CD4-positive, alpha-beta T cell treated with Interleukin-15 for 1 hour (primary cell): ENCODE measurements at places on chromosomes 1 and 21.

- peak; percentile 35 for DNase-seq
These were observed 26.9 kb downstream of the UCK2 start for GRCh38 chr1:165854101-165854845.

DNA sequence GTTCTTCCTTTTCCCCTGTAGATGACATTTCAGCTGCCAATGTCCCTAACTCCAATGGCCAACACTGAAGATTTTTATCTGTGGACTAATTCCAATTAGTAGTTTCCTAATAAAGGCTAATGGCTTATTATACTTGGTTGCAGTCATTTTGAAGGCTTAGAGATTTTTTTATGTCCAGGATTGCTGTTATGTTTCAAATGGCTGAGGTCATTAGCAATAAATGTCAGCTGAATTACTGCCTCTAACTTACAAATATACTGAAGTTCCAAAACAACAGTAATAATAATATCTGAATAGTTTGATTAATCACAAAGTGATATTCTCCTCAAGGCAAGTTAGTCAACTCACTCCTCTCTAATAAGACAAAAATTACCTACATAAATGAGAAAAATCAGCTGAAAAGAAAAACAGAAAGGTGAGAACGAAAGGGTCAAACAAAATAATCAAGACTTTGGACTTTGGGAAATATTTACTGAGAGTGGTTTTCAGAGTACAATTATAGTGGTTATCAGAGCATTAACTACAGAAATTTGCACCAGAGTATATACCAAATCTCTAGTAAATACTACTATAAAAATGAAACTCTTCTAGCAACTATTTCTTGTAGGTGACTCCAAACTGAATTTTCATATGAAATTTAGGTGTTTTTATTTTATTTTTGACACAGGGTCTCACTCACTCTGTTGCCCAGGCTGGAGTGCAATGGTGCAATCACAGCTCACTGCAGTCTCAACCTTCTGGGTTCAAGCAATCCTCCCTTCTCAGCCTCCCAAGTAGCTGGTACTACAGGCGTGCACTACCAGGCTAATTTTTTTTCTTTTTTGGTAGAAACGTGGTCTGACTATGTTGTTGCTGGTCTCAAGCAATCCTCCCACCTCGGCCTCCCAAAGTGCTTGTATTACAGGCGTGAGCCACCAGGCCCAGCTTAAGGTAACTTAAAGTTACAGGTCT, 3.5 kb downstream of the ZZZ3 start:
- no peak for DNase-seq

DNA sequence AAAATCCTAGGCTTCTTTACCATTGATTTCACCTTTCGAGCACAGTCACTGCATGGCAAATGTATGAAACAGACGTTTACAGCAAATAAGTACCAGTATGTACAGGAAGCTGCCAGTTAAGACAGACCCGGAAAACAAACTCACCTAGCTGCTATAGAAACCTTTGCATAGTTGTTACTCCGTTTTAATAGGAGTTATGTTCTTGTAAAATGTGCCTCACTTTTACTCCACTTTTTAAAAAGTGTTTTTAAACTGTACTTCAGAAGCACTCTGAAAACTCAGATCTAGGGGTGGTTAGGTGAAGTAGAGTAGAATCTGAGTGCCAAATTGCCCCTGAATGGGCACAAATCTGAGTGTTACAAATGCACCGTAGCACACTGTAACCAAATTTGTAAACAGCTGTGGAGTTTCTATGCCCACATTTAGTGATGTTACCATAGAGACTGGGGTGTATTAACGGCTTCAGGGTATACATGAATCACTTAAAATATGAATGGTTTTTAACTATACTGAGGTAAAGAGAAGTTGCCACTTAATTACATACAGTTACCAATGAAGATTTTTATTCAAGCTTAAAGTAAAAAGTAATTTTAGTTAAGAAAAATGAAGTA, 30.7 kb downstream of the CNIH4 start:
- DNase-seq, result no peak

DNA sequence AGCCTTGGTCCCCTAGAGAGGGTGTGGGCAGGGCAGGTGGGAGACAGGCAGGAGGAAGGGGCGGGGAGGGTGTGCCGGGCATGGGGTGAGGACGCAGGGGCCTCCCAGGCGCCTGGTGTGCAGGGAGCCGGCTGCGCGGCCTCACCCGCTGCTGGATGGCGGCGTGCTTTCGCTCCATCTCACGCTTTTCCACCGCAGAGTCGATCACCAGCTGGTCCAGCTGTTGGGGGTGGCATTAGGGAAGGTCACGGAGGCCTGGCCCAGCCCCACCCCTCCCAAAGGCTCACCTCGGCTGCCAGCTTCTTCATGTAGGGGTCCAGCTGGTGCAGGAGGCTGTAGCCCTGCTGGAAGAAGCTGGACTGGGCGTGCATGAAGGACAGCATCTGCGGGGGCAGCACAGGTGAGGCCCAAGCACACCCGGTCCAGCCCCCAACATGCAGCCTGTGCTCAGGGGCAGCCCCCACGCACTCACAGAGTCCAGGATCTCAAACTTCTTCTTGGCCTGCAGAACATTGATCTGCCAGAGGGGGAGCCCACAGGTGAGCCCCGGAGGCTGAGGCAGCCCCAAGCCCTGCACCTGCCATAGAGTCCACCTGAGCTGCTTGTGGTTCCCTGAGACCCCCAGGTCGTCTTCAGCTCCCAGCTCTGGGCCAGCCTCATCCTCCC, 7.9 kb downstream of the ACAP3 start:
- no peak for DNase-seq

GRCh38 chr21:42581336-42581992, 67.8 kb downstream of the SLC37A1 start:
- no peak for DNase-seq

GRCh38 chr1:211825980-211826379, 4.6 kb downstream of the LPGAT1 start:
- no peak for DNase-seq

- DNase-seq, result no peak
These were observed 324.5 kb downstream of the NPHP4 start for GRCh38 chr1:5667513-5668325.

DNA sequence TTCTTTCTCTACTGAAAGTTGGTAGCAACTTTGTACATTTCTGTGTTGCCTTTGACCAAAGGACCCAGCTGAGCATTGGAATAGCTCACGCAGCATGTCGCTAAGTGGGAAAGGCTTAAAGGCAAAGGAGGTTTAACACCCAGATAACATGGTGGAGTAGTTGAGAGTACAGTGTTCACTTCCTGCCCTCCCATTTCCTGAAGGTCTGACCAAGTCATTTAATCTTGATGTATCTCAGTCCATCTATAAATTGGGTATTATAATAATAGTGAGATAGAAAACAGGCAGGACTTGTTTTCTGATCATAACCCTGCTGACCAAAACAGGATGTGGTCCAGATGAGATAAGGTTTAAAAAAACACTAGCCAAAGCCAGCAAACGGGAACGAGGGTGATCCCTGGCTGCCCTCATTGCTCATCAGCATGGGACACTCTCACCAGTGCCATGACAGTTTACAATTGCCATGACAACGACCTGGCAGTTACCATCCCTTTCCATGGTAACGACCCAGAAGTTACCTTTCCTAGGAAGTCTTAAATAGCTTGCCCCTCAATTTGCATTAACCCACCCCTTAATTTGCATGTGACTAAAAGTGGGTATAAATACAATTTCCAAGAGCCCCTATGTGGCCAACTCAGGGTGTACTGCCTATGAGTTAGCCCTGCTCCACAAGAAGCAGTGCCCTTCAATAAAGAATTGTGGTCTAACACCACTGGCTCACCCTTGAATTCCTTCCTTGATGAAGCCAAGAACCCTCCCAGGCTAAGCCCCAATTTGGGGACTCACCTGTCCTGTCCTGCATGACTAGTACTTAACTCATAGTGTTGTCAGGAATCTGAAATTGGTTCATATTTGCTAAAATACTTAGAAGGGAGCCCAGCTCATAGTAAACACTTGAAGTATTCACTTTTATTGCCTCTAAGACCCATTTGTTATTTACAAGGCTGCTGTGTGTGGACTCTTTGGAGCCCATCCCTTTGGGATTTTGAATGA, 28.4 kb upstream of the FHAD1 start:
- peak; percentile 20 for DNase-seq

DNA sequence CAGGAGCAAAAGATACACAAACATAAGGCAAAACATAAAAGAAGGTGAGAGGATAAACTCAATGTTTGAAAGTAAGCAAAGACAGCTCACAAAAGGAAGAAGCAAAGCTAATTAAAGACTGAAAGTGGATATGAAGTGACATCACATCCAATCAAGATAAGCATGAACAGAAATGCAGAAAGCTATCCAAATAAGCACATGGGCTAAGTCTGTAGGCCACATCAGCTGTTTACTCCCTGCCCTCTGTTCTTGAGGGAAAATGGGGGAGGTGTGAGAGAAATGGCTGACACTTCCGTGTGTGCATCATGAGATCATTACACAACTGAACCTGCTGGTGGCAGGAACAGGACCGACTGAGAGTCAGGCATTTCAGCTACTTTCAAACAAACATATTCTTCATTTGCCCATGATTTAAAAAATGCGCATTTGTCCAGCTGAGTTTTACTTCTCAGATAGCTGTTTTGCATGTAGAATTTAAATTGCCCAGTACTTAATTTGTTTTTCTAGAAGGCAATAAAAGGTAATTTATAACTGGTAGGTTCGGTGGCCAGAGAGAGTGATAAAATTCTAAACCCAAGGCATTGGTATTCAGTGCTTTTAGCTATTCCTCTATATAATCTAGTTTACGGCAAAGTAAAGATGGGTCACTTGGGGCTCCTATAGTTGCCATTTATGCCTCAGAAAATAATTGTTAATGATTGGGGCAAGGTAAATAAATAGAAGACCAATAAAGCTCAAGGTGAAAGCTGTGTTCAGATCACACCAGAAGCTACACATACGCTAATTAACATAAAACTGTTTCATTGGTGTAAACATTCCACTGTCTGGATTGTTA, 27.2 kb upstream of the MAN1A2 start:
- DNase-seq, result no peak

- no peak for DNase-seq
These were observed 226.4 kb downstream of the DYRK1A start for GRCh38 chr21:37593015-37593414.

DNA sequence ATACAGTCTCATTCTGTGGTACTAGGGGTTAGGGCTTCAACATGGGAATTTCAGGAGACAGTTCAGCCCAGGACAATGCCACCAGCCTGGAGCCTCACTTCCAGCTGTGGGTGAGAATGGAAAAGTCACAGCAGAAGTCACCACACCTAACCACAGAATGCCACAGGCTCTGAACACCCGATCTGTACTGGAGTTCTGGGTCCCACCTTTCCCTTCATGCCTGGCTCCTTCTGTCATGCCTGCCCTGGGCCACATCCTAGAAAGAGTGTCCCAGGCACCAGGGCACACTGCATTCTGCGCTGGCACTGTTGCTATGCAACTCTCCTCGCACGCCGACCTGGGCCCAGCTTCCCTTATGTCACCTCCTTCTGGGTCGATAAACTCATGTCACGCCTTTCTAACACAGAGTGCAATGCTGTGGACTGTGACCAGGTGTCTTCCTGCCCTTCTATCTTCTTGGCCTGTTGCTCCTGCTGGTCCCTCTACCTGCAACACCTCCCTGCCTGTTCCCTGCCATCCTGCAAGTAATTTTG, 21.2 kb downstream of the RCSD1 start:
- DNase-seq, result no peak

DNA sequence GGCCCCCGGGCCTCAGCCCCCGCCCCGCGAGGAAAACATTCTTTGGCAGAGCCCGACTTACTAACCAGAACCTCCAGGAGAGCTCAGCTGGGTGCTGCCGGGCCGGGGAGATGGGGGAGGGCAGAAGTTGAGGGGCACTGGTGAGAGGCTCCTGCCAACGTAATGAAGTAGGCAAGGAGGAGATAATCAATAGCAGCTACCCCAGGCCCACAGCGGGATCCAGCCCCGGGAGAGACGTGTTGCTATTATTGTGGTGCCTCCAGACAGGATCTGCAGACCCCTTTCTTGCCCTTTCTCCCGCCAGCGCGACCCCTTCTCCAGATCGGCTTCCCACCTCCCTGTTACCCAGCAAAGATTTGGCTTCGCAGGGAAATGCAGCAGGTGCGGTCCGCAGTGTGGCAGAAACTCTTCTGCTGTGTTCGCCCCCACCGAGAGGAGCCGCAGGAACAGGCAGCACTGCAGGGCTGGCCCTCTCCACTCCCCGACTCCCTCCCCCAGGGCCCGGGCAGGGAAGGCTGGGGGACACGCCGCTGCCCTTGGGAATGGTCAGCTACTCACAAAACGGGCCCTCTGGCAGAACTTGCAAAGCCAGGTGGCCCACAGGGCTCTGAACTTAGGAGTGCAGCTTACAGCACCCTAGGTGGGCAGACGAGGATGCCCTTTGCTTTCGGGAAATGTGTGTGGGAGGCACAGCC, 1.5 kb upstream of the KCNA2 start:
- DNase-seq, result no peak

GRCh38 chr1:177424744-177425143, 254.0 kb downstream of the BRINP2 start:
- DNase-seq, result no peak

DNA sequence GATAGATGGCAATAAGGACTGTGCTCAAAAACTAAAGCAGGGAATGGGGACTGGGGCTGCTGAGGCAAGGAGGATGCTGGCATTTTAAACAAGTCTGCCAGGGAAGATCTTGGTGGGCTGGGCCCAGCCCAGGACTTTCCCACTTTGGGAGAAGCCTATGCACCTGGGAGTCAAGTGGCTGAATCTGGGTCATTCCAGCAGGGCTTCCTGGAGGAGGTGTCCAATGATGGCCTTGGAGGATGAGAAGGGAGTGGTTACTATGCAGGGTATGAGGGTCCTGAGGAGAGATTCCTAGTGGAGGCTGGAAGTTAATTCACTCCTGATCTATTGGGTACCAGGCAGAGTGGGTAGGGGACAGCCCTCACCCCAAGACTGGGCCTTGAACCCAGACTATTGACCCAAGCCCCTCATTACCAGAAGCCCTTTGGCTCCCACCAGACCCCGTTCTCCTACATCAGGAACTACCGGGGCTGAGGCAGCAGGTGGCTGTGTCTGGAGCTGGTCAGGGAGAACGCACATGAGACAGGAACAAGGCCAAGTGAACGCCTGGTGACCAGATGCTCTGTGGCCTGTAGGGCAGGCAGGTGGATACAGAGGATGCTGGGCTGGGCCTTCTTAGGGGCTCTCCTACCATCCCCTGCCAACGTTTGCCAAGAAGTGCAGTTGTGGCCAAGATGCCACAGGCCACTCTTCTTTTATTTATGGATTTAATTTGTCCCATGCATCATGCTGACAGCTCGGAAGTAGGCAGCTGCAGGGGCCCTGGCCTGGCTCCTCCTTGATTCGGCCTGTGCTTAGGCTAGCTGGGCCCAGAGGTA, 18.3 kb upstream of the LRP8 start:
- peak; percentile 7 for DNase-seq

DNA sequence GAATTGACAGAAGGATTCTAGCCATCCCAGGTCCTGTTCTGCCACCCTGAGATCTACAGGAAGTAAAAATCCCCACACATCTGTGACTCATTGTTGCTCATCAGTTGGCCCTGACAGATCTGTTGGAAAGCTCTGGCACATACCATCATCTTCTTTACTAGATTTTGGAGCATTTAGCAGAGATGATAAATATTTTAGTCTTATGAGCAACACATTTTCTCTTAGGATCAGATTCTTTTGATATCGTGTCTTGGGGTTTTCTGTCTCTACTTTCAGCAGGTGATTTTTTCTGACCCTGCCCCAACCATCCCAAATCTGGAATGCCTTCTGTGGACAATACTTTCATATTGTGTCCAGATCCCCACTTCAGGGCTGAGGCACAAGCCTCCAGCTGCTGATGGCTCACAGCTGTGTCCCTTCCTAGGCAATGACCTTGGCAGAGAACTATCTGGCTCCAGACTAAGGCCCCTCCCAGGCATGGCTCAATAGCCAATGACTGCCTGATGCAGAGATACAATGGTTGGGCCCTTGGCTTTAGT, 102.8 kb downstream of the GDAP2 start:
- no peak for DNase-seq
